Activated CD4-positive, alpha-beta memory T cell treated with anti-CD3 and anti-CD28 coated beads for 36 hours (primary cell): ENCODE measurements at places on chromosomes 7 and 10. TPM values are rescaled to one million over a fixed set of nuclear protein-coding genes. Genes with fewer than 3 reads are reported as not detected.

LRIT1 gene
- not detected for total RNA-seq

NAT16 gene
- total RNA-seq: not detected

GRCh38 chr10:74488907-74489306 lies 337.5 kb upstream of the KAT6B start:
- DNase-seq: no peak
- H3K4me3 ChIP-seq: no peak overlapping the region
- H3K27me3 ChIP-seq: no peaks in the 10 kb centered on the region
- peaks cover 6% of the 10 kb centered on the region for H3K36me3 ChIP-seq
- H3K4me1 ChIP-seq: peaks cover 1% of the 10 kb centered on the region

DNA sequence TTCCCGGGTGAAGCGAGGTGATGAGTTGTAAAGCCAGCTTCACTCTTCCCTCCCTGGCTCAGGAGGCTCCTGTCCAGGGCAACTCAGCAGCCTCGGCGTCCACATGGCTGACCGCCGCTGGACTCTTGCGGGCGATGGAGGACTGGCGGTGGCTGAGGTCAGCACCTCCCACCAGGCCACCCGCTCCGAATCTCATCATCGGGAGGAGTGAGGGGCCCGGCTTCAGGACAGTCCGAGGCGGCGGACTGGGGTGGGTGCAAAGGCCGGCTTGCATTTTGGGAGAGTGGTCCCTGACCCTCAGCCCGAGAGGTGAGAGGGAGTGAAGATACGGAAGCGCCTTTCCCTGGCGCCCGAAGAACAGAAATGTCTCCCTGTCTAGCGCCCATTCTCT lies 759 bp downstream of the DNAJB12 start:
- peaks cover 11% of the 10 kb centered on the region for H3K36me3 ChIP-seq
- peak overlapping the region; percentile 96 for H3K27ac ChIP-seq
- H3K4me1 ChIP-seq: peaks cover 39% of the 10 kb centered on the region
- DNase-seq: no peak

DNA sequence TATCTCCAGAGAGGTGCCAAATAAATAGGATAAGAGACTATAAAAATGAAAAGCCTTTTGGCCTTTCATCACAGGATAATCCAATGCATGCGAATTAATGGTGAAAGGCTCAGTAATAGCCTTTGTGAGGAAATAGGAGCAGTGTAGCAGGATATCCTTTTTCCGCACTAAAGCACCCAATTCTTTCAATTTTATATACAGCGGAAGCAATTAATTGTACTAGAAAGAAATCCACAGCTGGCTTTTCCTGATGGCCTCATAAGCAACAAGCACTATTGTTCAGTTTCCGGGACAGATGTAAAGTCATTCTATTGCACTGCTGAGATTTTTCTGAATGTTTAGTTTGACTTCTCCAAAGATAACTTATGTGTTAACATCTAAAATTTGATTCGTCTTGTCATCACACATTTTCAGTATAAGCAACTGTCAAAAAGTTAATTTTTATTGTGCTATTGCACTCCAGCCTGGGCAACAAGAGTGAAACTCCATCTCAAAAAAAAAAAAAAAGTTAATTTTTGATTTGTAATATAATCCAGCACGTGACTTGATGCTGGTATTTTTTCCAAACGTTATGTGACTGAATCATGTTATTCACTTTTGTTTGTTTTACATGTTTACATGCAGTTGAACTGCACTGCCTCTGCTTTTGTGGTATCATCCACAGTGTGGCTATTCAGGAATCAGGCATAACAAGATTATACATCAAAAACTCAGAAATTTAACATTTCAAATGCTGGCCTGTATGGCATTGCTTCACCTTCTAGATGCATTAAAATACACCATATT lies 8.4 kb upstream of the BMPR1A start:
- no peaks in the 10 kb centered on the region for H3K36me3 ChIP-seq
- no peak for DNase-seq
- no peaks in the 10 kb centered on the region for H3K4me1 ChIP-seq

GRCh38 chr10:92727550-92727949 lies 37.8 kb downstream of the HHEX start:
- no peaks in the 10 kb centered on the region for H3K4me1 ChIP-seq
- no peak overlapping the region for H3K4me3 ChIP-seq
- H3K27ac ChIP-seq: no peak overlapping the region
- DNase-seq: no peak
- no peaks in the 10 kb centered on the region for H3K36me3 ChIP-seq

GRCh38 chr7:27834179-27834921 lies 94.4 kb downstream of the TAX1BP1 start:
- H3K27me3 ChIP-seq: no peaks in the 10 kb centered on the region
- H3K27ac ChIP-seq: no peak overlapping the region
- peaks cover 2% of the 10 kb centered on the region for H3K4me1 ChIP-seq
- peaks cover 10% of the 10 kb centered on the region for H3K36me3 ChIP-seq
